ENCODE measurements at places on chromosomes 11 and 22. TPM values are rescaled to one million over a fixed set of nuclear protein-coding genes. Genes with fewer than 3 reads are reported as not detected.

Gene SLC22A12
- polyA plus RNA-seq = not detected

Gene HTR3A
- polyA plus RNA-seq = not detected

Gene OOSP3
- not detected for polyA plus RNA-seq

Gene ZFP91
- 23.0 TPM for polyA plus RNA-seq

Gene IFTAP
- 159 TPM for polyA plus RNA-seq

Gene MRGPRX4
- not detected for polyA plus RNA-seq

Gene ATM
- polyA plus RNA-seq = 40.7 TPM

Gene TSSK2
- not detected for polyA plus RNA-seq

Gene B4GALNT4
- polyA plus RNA-seq = 0.56 TPM

Gene DBX1
- not detected for polyA plus RNA-seq

Gene CASP1
- 0.57 TPM for polyA plus RNA-seq

Gene APOA4
- not detected for polyA plus RNA-seq

Gene NPAS4
- not detected for polyA plus RNA-seq

Gene LGALS12
- not detected for polyA plus RNA-seq

Gene DEUP1
- polyA plus RNA-seq = 4.7 TPM

Gene NDUFC2
- polyA plus RNA-seq = 1,161 TPM

Gene GANAB
- polyA plus RNA-seq = 6.3 TPM

Gene NDUFS3
- polyA plus RNA-seq = 237 TPM

Gene C11orf65
- polyA plus RNA-seq = 2.8 TPM

Gene CRYBB1
- not detected for polyA plus RNA-seq

Gene ELF5
- polyA plus RNA-seq = not detected

Gene BEST1
- polyA plus RNA-seq = not detected

Gene XKR3
- not detected for polyA plus RNA-seq

Gene FGF19
- polyA plus RNA-seq = not detected

Gene CD82
- 37.0 TPM for polyA plus RNA-seq

Gene VPS51
- 25.0 TPM for polyA plus RNA-seq

Gene OOSP1
- not detected for polyA plus RNA-seq

Gene TCN2
- polyA plus RNA-seq = 1.4 TPM

Gene USP35
- polyA plus RNA-seq = 0.07 TPM

Gene C11orf42
- not detected for polyA plus RNA-seq

Gene CRELD2
- polyA plus RNA-seq = 19.0 TPM

Gene TSPAN18
- polyA plus RNA-seq = 0.14 TPM

Gene CAPRIN1
- polyA plus RNA-seq = 62.0 TPM

Gene RRAS2
- 12.0 TPM for polyA plus RNA-seq

Gene NNMT
- polyA plus RNA-seq = 4.8 TPM

Gene OR5I1
- polyA plus RNA-seq = not detected

Gene MAML2
- polyA plus RNA-seq = 2.0 TPM

Gene GLB1L2
- polyA plus RNA-seq = 4.9 TPM

Gene TNNT3
- not detected for polyA plus RNA-seq

Gene MMP1
- not detected for polyA plus RNA-seq

Gene SLC22A8
- not detected for polyA plus RNA-seq

Gene KCNE3
- not detected for polyA plus RNA-seq

Gene GRAP2
- polyA plus RNA-seq = not detected

Gene FGF3
- not detected for polyA plus RNA-seq
